ENCODE measurements at places on chromosomes 7 and 10.

DNA sequence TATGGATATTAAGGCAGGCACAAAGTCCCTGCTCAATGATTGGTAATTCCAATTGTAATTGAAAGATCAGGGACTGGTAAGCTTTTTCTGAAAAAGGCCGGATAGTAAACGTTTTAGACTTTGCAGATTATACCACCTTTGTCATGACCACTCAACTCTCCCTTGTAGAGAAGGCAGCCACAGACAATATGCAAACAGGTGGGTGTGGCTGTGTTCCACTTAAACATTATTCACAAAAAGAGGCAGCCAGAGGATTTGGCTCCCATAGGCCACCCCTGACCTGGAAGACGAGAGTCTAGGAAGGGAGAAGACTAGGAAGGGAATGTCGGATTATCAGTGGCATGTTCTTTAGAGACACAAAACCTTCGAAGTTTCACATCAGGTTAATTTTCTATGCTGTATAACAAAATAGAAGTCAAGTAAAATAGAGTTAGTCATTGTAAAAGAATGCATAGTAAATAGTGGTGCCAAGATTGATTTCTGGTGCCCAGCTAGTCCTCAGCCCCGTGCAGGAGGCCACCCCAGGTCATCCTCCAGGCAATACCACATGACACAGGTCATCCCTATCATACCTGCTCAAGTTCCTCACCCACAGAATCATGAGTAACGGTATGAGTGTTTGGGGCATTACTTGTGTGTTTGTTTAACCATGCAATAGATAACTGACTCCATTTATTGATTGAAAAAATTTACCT is 193.8 kb downstream of the PLPP4 start:
- no peak for DNase-seq

- no peak for DNase-seq
Observed at GRCh38 chr7:46259947-46260346, 338.9 kb upstream of the IGFBP3 start.

DNA sequence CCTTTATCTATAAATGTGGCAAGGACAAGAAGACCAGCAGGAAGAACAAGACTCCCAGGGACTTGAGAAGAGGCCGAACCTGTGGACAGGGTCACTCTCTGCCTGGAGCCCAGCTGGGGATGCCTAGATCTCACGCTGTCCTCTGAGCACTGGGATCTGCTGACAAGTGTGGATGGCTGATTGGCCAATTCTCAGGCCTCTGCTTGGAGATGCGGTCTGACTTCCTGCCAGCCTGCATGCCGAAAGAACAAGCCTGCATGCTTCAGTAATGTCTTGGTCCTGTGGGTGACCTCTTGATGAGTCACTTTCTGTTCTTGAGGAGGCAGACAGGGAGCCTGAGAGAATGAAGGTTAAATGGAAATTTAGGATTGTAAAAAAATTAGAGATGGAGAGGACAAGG is 84.7 kb downstream of the TMEM178B start:
- no peak for DNase-seq

DNA sequence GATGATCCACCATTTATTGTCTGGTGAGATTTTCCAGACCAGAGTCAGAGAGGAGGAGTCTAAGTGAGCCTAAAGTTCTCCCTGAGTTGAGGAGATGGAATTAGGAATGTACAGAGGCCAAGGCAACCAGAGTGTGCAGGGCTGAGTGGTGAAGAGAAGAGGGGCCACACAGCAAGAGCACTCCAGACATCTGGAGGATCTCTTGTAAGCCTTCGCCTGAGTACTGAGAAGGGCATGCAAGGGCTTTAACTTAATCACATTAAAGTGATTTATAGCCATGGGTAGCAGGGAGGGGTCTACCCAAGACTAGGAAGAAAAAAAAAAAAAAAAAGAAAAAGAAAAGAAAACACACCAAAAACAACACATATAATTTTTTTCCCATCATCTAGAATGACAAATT is 1190.4 kb downstream of the GATA3 start:
- DNase-seq: no peak

GRCh38 chr7:101470668-101471487 is 108.2 kb downstream of the COL26A1 start:
- no peak for DNase-seq

DNA sequence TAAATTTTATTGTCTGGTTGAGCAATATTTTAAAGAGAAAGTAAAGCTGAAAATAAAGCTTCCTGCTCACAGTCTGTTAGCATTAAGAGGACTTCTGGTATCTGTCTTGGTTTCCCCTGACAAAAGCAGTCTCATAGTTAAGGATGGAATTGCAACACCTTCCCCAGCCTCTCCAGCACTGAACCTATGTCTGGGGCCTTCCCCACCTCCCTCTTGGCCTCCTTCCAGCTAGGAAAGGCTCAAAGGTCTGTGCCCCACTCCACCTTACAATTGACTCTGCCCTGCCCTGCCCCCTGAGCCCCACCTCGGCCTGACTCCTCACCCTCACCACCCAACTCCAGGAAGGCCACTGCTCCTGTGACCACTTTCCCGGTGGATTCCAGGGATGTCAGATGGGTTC is 33.2 kb downstream of the COL17A1 start:
- DNase-seq: no peak

DNA sequence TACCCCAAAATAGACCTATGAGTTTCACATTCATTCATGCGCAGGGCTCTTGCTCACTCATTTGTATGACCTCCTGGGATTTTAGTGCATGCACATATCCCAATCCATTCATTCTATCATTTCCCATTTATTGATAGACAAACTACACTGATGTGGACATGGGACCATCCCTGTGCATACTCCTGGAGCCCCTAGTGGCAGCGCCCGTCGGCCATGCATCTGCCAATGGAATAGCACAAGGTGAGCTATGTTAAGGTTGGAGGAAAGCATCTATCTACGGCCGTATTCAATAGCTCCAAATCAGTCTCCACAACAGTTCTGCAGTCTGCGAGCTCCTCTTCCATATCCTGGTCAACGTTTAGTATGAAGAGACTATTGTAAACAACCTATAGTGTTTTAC is 31.7 kb upstream of the FIGNL1 start:
- no peak for DNase-seq

GRCh38 chr7:155788616-155789000 is 23.7 kb downstream of the SHH start:
- no peak for DNase-seq

DNA sequence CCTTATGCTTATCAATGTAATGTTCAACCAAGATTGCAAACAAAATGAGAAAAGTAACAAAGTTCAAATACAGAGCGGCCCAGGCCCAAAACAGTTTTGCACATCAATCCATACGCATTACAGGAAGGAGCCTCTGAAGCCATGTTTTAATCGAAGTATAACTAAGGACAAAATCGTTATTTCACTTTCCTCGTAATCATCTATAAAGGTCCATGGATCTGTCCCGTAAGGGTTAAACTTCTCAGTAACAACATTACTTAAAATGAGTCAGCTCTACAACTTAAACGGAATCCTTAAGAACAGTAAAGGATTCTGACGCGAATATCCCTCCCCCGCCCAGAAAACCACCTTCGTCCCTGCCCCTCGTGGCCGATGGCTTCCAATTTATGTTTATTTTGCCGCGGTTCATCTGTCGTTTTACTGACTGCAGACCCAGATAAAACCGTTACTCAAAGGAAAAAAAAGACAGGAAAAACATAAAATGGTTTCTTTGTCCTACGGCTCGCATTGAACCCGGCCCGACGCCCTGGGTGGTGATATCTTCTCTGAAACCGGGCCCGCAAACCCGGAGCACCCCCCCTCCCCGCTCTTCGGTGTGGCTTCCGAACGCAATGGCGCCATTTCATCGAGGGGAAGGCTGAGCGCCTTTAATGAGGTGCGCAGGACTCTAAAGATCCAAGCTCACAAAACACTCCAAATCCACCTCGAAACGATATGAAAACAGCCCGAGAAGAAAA is 1.1 kb downstream of the HNRNPA2B1 start:
- peak; percentile 64 for DNase-seq

DNA sequence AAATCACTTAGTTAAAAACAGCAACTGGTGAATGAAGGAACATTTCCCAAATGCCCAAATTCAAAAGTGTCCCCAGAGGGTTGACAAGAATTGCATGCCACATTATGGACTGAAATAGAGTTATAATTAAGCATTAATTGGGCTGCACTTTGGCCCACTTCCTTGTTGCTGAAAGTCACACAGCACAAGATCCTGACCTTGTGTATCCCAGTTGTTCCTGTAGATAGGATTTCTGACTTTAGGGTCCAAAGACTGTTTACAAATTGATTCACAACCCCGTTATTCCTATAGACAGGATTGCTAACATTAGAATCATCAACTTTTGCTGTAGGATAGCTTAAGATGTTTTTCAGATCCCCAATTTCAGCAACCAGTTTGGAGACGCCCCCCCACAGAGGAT is 31.5 kb upstream of the NPFFR1 start:
- DNase-seq: no peak
